EH (cell line): ENCODE measurements at places on chromosomes 1 and 21.

GRCh38 chr1:110300412-110301085 is 38.6 kb upstream of the RBM15 start:
- no peak for DNase-seq

DNA sequence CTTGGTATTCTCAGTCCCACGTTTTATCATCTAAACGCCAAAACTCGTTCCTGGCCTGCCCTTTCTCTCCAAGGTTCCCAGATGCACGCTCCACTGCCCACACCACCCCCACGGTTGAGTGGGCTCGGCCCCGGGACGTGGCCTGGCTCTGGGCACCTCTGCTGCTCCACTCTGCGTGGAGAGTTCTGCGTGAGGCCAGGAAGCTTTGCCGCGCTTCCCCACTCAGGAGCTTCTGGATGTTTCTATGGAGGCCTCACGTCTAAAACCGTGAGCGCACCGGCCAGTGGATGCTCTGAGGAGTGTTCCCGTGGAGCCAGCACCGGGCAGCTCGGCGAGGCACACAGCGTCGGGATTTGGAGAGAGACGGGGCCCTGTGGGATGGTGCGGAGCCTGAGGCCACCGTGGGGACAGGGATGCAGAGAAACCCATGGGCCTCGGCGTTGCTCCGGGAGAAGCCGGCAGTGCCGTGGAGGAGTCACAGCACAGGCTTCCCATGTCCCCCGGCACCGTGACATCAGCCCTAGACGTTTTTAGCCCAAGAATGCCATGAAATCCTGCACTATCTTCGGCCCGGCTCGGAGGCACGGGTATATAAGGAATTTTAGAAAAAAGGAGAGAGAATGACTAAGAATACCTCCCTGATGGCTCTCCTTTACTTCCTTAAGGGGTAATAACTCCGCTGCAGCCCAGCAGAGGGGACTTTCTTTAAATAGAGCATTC is 125.9 kb downstream of the PRDM16 start:
- no peak for DNase-seq

- peak; percentile 74 for DNase-seq
Measured at GRCh38 chr1:53410100-53410541, 49.1 kb upstream of the DMRTB1 start.

- DNase-seq: no peak
Measured at GRCh38 chr1:48741380-48741779, 35.3 kb downstream of the BEND5 start.

GRCh38 chr21:17784180-17784598 is 35.0 kb downstream of the C21orf91 start:
- DNase-seq: no peak

DNA sequence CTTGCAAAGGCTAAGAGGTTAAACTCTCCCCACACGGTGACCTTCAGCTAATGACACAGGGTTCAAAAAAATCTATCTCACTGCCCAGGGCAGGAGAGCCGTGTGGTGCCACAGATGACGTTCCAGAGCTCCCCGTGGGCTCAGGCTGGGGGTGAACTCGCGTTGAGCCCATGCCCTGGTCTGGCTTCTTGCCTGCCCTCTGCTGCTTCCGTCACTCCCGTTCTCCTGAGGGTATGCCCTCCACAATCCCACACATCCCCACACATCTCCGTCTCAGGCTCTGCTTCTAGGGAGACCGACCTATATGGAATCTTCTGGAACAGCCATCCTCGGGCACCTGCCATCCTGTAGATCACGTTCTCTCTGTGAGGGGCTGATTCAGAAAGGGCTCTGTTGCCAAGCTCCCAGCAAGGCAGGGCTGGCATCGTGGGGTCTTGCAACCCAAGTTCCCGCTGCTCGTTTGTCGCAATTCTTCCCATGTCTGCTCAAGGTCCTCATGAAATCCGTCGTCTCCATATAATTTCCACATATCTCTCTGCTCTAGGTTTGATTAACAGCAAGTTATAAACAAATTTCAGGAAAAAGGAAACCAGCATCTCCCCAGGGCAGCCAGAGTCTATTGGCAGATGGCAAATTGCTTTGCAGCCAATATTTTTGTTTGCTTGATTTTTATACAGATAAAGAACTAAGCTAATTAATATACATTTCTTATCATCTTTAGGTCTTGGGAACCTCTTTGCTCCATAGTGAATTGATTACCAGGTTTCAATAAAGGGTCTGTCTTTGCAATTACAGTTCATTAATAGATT is 278.2 kb downstream of the PTPRU start:
- DNase-seq: no peak

DNA sequence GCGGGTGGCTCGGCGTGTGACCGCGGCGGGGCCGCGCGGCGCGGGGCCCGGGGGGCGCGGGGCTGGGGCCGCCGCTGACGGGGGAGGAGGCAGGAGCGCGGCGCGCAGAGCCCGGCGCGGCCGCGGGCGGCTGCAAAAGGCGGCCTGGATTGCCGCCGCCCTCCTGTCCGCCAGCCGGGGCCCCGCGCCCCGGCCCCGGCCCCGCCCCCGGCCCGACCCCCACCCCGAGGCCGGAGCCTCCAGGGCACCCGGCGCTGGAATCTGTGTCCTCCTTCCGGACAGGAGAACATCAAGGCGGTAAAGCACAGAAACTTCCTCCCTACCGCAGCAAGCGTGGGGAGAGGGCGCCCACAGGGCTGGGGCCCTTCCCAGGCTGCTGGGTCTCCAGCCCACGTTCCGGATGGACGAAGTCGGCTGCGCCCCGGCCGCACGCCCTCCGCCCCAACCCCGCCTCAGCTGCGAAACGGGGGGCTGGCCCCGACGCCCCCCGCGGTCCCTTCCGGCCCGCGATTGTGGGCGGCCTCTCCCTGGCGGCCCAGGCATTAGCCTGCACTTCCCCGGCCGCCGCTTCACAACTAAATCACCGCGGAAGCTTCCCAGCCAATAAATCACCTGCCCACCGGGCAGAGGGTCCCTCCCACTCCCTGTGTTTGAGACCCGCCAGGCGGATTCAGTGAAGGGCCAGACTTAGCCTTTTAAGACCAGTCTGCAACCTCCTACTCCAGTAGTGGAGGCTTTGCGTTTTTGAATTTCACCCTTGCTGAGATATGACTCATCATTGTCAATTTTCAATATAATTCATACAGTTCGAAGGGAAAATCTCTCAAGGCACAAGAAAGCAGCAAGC is 106.0 kb downstream of the SLC45A1 start:
- DNase-seq: peak; percentile 62

DNA sequence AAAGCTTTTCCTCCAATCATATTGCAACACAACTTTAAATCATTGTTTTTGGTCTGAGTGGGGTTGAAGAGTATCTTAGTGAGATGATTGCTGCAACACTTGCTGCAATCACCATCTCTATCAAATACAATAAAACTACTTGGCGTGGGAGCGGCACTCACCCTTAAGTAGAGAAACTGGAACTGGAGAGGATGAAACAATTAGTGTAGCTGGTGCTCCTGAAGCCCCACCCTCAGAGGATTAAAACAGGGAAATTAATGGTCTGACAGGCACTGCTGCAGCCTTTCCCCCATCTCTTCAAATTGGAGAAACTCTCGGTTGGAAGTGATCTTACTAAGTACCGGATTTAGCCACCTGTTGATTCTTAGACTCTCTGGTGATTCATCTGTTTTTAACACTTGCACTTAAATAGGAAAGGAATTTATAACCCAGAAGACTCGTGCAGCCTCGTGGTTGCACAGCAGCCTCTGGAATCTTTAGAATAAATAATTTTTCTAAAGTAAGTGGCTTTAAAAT is 80.5 kb upstream of the KIF26B start:
- DNase-seq: peak; percentile 70

DNA sequence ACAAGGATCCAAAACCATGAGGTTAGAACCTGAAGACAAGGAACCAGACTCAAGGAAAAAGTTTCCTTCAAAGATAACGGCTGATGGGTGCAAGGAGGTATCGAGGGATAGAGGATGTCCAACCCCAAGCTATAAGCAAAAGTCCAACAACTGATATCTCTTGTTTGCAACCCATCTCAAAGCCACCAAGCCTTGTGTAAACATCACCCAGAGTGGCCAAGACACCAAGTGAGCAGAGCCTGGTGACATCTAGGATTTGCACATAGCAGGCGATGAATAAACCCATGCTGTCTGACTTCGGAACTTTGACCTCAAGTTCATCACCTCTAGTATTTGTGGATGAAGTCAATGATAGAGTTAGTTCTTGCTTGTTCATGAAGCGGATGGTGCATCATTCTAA is 180.7 kb downstream of the ETS2 start:
- no peak for DNase-seq

DNA sequence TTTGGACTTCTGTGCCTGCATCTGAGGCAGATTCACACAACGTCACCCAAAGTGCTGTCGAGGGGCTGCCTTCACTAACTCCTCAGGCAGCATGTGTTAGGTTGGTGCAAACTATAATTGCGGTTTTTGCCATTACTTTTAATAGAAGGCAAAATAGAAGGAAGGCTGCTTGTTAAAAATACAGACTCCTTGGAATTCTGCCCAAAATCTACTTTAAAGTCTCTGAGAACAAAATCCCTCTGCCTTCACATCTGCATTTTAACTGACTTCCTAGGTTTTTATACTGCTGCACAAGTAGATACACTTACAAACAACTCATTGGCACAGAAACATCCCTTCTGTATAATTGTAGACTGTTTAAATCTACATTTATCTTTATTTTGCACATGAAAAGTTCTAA is 41.3 kb upstream of the SLC19A2 start:
- no peak for DNase-seq

- DNase-seq: peak; percentile 78
Measured at GRCh38 chr1:184791550-184791900, 36.9 kb upstream of the EDEM3 start.

DNA sequence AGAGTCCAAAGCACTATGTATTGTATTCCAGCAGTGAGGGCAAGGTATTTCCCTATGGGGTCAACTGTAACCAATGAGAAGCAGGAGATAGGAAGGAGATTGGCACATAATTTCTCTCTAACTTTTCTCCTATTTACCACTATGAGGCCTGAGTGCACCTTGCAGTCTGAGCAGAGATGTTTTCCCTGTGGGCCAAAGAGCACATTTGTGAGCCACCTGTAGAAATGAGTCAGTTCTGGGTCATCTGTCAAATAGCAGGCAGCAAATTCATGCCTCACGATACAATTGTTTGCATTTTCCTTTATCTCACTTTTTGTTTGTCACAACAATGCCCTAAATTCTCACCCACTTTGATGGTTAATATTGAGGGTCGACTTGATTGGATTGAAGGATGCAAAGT is 547.2 kb upstream of the NCAM2 start:
- DNase-seq: no peak

GRCh38 chr1:228112617-228113016 is 3.5 kb upstream of the MRPL55 start:
- DNase-seq: no peak

DNA sequence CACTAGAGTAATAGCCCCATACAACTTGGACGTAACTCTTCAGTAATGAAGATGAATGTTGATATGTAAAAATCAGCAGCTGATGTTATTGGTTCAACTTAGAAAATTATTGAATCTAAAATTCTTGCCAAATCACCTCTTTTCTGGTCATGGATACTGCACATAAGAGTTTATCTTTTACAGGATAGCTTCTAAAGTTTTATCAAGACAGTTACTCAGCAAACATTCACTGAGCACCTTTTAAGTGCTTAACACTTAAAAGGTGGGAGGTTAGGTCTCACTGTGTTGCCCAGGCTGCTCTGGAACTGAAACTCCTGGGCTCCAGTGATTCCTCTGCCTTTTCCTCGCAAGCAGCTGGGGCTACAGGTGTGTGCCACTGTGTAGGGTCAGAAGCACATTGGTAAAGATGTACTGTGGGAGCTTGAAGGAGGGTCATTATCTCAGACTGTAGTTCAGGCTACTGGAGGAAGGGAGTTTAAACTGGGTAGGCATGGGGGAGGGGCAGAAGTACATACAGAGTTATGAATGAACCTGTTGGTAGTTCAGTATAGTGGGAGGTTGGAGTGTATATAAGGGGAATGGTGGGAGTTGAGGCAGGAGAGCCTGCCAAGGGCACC is 2.0 kb downstream of the MPZL1 start:
- no peak for DNase-seq

DNA sequence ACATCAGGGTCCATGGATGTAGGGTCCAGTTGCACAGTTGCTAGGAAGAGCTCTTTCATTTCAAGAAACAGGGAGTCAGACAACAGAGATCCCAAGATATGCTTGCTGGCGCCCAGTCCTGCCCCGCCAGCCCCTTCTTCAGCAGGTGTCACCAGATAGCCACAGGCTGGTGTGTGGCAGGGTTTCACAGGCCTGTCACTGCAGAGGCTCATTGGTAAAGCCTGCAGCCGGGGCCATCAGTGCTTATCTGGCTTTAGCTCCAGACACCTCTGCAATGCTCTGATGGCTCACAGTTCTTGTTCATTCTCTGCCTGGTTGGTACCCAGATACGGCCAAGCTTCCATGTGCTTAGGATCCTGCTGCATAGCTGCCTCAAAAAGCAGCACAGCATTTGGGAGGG is 12.4 kb upstream of the ZNF124 start:
- DNase-seq: no peak

GRCh38 chr1:32272557-32273390 is 19.1 kb upstream of the HDAC1 start:
- no peak for DNase-seq

DNA sequence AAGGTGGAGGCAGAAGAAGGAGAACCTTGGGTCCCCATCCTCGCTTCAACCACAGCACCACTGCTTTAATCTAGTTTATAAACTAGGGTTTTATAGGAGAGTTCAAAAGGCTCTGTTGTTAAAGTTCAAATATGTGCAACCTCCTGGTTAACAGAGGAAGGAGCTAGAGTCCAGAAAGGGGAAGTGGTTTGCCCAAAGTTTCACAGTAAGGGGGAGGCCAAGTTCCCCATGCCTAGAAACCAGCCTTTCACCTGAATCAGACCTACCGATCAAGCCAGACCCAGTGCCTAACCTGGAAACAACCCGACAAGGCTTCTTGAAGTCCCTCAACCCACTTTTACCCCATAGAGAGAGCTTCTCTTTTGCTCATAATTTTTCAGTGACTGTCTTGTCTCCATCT is 106.5 kb downstream of the PLPP3 start:
- no peak for DNase-seq

- no peak for DNase-seq
Measured at GRCh38 chr1:208248307-208248801, 4.2 kb upstream of the PLXNA2 start.

GRCh38 chr1:108584428-108584856 is 24.5 kb downstream of the EEIG2 start:
- no peak for DNase-seq

DNA sequence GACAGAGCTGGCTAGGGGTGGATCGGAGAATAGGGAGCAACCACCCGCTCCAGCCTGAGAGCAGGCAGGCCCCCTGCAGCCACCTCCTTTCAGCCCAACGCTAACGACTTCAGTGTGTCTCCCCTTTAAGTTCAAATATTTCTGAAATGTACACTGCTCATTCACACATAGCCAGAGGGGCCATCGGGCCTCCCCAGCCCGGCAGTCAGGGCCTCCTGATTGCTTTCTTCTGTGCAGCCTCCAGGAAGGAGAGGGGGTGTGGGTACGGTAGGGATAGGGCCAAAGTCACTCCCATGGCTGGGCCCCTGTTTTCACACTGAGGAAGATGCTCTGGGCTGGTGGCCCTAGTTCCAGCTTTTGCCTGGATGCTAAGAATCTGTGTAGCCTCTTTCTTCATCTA is 64.8 kb downstream of the EPHB2 start:
- DNase-seq: peak; percentile 22

GRCh38 chr1:83996621-83997020 is 2.3 kb downstream of the TTLL7 start:
- DNase-seq: peak; percentile 70
